Articular chondrocyte of knee joint (primary cell): ENCODE measurements at places on chromosomes 2 and 18. TPM values are rescaled to one million over a fixed set of nuclear protein-coding genes. Genes with fewer than 3 reads are reported as not detected.

UBXN2A gene
- total RNA-seq, result 17.1 and 19.5 TPM in 2 replicates

KIAA1328 gene
- total RNA-seq, result 13.3 and 14.8 TPM in 2 replicates

NIFK gene
- total RNA-seq, result 47.1 and 57.9 TPM in 2 replicates

IFIH1 gene
- total RNA-seq, result 8.5 and 12.2 TPM in 2 replicates

OTOF gene
- 0.13 and 0.22 TPM in 2 replicates for total RNA-seq

RASGRP3 gene
- total RNA-seq, result 0.32 and 0.39 TPM in 2 replicates

TANK gene
- total RNA-seq, result 97.7 and 100 TPM in 2 replicates

RNF144A gene
- 18.4 and 18.9 TPM in 2 replicates for total RNA-seq

FOXD4L1 gene
- 0.11 and 0.26 TPM in 2 replicates for total RNA-seq

DCDC2C gene
- total RNA-seq, result not detected in 2 replicates

LRRC30 gene
- total RNA-seq, result not detected in 2 replicates

DNAH7 gene
- total RNA-seq, result 2.7 and 5.2 TPM in 2 replicates

ADCYAP1 gene
- not detected in 2 replicates for total RNA-seq
